Foreskin melanocyte (primary cell): ENCODE measurements at places on chromosomes 4 and X.
A peak's percentile ranks its signal among the peaks of the same experiment; 100 is the strongest.

- no peak for DNase-seq
These were observed 12.3 kb downstream of the PPP3CA start for GRCh38 chr4:101334963-101335572.

DNA sequence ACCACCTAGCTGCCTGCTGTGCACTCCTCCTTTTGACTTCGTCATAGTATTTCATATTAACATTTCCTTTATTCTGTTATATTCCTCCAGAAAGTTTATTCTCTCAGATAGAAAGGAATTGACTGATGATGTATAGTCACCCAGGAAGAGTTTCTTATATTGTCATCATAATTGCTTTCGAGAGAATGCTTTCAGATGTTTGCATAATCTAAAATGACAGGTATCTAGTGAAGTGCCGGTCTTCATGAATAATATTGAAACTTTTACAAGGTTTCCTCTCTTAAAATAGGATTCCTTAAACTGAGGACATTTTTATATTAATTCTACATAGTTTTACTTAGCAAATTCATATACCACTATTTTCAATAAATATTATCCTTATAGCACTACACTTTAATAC is 10.1 kb downstream of the SEC24D start:
- no peak for DNase-seq

- DNase-seq = no peak
These were observed 125.8 kb downstream of the IRF2 start for GRCh38 chr4:184348311-184349233.

DNA sequence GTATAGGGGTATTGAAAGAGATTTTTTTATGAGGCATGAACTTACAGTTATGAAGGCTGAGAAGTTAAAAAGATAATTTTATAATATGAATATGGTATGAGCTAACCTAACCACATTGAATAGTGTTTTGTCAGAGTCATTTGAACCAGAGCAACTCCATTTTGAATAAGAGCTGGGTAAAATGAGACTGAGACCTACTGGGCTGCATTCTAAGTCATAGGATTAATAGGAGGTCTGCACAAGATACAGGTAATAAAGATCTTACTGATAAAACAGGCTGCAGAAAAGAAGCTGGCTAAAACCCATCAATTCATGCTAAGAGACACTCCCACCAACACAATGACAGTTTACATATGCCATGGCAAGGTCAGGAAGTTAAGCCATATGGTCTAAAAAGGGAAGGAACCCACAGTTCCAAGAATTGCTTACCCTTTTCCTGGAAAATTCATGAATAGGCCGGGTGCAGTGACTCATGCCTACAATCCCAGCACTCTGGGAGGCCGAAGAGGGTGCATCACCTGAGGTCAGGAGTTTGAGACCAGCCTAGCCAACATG is 209.2 kb downstream of the TECRL start:
- no peak for DNase-seq

DNA sequence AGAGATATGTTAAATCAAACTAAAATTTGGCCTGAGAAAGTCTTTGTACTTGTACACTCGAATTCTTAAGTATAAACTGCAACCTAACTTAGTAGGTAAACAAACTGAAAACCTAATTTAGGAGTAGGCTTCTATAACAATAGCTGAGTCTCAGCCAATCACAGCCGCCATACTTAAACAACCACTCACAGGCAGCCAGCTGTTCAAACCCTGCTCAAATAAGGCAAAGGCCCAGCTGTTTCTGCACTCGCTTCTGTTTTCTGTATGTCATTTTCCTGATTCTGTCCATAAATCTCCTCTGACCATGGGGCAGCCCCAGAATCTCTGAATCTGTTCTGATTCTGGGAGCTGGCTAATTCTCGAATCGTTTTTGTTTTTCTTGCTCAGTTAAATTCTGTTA is 7.8 kb upstream of the PLS3 start:
- DNase-seq = no peak

GRCh38 chr4:101787701-101788316 is 2.7 kb upstream of the BANK1 start:
- no peak for DNase-seq

DNA sequence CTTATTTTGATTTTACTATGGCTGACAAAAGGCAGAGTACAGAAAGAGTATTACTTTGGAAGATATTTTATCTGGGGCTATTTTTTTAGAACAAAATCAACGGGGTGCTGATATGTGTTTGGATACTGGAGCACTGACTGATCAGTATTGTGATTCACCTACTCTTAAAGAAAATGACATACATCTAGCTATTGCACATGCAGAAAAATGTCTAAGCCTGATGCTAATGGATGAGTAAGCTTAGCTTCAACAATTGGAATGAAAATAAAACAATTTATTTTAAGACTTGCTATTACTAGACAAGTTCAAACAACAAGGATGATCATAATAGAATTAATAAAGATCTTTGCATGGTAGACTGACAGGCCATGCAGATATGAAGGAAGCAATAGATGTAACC is 262.0 kb downstream of the PPP1R2C start:
- DNase-seq = no peak

DNA sequence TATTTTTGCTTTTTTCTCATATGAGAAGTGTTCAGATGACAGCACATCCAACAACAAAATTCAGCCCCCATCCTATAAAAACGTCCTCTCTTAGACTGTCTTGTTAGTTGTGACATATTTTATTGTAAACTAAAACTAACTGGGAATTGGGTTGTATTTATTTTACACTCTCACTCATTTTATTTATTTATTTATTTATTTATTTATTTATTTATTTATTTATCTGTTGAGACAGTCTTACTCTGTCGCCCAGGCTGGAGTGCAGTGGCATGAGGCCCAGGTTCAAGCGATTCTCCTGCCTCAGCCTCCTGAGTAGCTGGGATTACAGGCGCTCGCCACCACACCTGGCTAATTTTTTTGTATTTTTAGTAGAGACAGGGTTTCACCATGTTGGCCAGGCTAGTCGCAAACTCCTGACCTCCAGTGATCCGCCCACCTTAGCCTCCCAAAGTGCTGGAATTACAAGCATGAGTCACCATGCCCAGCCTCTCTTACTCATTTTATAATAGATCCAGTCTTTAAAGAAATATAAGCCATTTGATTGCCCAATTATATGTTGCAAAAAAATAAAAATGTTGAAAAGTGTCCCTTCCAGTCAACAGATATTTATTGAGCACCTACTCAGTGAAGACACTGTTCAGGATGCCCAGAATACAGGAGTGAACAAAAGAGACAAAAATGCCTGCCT is 44.6 kb downstream of the PALLD start:
- DNase-seq = no peak

GRCh38 chrX:18664947-18665346 is 7.0 kb downstream of the RS1 start:
- no peak for DNase-seq

DNA sequence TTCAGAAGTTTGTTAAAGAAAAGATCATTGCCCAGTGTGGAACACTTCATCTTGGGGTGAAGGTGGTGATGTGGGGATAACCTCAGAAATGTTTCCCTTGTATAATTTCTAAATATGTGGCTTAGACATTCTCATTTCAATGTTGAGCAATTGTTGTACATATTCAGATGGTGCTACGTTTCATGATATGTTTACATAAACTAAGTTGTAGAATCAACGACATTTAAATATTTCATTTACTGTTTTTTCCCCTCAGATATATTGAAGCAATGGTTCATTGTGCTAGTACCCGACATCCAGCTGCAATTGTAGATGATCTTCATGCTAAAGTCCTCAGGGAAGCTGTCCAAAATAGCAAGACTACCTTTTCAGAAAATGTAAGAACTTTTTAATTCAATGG is 92.6 kb downstream of the BLTP1 start:
- DNase-seq = no peak

DNA sequence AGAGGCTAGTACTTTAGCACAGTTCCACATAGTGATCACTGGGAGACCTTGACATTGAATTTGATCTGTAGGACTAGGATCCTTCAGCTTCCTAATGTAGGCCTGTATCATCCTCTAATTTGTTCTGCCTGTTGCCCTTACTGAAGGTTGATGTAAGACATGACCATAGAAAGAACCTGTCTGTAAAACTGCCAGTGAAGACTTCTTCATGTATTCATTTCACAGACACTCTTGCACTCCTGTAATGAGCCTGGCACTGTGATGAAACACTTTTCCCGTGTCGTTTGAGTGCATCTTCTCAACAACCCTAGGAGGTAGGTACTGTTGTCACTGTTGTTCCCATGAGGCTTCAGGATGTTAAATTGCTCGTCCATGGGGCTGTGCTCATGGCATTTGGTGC is 14.7 kb downstream of the RAB9A start:
- DNase-seq = no peak

DNA sequence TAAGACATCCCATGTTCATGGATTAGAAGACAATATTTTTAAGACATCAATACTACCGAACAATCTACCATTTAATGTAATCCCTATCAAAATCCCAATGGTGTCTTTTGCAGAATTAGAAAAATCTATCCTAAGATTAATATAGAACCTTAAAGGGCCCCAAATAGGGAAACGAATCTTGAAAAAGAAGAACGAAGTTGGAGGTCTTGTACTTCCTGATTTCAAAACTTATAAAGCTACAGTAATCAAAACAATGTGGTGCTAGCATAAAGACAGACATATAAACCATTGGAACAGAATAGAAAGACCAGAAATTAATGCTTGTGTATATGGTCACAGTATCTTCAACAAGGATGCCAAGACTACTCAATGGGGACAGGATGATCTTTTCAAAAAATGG is 42.0 kb downstream of the CENPE start:
- no peak for DNase-seq

DNA sequence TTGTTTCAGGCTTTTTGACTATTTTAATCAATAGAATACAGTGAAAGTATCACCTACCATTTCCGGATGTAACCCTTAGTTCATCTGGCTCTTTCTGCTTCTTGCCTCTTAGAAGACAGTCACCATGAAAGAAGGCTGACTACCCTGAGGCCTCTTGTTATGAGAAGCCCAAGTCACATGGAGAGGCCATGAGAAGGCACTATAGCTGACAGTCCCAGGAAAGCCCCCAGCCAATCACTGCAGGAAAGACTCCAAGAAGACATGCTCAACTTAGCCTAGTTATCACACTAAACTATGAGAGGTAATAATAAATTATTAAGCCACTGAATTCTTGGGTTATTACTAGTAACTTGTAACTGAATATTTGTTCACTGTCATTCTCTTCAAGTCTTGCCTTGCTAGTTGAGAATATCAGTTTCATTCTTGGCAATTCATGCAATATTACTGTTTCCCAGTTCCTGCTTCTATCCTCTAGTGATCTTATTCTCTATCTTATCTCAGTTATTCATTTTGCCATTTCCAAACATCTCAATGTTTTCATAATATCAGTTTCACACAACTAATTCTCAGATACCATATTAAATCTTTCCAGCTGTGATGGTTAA is 57.1 kb upstream of the GUCY1A1 start:
- DNase-seq = no peak

DNA sequence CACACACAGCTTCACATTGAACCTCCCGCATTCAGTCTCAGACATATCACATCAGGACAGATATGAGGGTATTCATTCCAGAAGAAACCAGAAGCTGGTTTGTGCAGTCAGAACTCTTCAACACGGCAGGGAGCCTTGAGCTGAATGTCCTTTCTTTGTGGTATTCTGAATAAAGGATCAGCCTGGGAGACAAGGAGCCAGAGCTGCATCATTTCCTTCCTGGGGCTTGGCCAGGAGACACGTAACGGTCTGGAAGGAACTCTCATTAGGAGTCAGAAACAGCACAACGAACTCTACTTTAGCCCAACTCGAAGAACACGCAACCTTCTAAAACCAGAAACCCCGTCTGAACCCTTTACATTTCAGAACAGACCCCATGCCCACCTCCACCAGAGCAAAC is 46.4 kb downstream of the KDR start:
- DNase-seq = no peak

GRCh38 chr4:87088186-87088585 is 132.2 kb downstream of the KLHL8 start:
- DNase-seq = no peak

DNA sequence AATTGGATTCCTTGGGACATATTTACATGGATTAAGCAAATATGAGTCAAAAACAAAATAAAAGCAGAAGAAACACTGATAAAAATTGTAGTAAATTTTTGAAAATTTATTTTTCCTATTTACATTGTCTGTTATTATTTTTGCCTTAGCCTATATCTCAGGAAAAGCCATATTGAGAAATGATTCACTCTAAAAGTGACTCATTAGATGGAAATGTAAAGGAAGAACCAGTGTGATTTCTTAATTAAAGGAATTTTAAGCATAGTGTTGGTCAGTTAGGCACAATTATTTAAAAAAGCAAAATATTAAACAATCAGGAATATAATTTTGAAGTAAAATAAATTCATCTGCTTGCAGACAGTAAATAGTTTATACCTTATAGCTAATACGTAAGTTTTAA is 167.4 kb upstream of the NAP1L5 start:
- no peak for DNase-seq

GRCh38 chr4:103032574-103032973 is 13.1 kb upstream of the SLC9B1 start:
- no peak for DNase-seq

DNA sequence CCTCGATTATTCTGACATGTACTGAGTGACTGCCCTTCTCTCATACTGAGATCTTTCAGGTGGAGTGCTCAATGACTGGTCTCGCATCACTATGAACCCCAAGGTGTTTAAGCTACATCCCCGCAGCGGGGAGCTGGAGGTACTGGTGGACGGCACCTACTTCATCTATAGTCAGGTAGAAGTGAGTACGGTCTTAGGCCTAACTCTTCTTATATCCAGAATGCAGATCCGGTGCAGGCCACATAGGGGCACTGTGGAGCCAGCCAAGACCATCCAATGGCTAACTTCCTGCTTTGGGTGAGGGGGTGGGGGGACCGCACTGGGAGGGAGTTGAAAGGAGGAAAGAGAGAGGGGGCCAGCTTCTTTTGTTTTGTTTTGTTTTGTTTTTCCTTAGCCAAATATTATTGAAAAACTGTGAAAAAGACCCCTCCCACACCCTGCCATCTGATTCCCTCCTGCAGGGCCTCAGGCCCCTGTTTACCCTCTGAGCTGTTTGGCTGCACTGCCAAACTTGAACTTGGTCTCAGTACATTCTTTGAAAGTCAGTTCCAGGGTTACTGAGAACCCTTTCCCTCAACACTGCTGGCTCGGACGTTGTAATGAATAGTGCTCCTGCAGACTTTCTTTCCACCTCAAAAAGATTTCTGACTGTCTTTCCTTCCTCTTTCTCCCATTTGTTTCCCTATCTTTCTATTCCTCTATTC is 16.2 kb downstream of the AWAT2 start:
- DNase-seq = no peak

GRCh38 chrX:71052721-71053120 is 15.4 kb downstream of the SNX12 start:
- no peak for DNase-seq

DNA sequence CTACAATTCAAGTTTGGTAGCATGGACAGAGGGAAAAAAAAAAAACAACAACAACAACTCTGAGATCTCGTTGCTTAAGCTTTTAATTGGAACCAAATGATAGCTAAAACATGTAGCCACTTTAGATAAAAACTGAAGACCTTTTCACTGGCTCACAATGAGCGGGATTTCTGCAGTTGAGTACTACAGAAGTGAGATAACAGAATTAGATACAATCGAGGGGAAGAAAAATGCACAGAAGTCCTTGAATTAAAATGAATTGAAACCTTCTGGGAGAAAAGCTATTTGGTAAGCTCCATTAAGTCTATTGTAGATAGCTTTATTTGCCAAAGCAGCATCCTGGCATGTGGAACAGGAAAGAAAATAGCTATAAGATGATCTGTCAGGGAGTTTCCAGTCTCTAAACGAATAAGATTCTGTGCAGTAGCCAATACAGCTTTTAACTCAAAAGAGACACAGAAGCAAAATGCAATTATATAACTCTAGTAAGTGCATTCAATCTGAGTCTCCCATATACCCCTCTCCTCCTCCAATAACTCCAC is 248.5 kb downstream of the ENOX2 start:
- no peak for DNase-seq

- DNase-seq = peak; percentile 40
These were observed 166.6 kb downstream of the LHFPL1 start for GRCh38 chrX:112513154-112513553.
